NCI-H1105 treated with DMSO at 0.1 percent for 48 hours (cell line): ENCODE measurements at places on chromosomes 2 and 18.

- no peak for DNase-seq
These were observed 169.1 kb downstream of the CDH2 start for GRCh38 chr18:28007841-28008240.

DNA sequence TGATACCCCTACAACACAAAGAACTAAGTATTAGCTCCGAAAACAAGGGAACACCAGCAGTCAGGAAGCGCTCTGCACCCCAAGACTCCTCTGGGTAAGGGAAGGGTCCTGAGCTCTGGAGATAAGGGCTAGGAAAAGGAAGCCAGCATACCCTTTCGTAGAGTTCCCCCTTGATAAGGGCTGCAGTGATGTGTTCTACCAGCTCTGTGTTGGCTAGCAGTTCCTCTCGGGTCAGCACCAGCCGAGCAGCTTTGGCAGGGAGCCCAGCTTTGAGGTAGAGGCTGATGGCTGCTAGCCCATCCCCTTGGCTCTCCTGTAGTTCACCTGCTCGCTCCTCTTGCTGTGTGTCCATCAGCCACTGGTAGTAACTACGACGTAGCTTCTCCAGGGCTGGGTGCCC, 18.9 kb downstream of the KRTCAP3 start:
- DNase-seq = peak; percentile 6

DNA sequence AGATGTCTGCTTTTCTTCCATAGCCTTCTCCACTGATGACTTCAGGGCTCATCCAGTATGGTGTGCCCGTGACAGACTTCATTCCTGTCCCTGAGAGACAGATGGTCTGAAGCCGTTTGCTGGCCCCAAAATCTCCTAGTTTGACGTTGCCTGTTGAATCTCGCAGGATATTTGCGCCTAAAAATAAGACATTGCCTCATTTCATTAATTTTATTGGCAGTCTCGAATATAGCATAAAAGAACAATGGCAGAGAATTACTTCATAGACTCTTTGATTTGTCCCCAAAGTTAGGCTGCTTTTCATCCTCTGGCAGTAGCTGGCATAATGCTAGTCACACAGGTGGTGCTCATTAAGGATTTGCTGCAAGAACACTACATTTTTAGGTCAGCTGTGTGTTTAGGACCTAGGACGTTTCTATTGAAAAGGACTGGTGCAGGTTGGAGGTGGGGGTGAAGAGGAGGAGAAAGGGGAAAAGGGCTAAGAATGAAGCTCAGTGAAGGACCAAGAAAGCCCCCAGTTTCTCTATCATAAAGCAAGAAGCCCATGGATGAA, 14.7 kb upstream of the ERCC3 start:
- DNase-seq = no peak

DNA sequence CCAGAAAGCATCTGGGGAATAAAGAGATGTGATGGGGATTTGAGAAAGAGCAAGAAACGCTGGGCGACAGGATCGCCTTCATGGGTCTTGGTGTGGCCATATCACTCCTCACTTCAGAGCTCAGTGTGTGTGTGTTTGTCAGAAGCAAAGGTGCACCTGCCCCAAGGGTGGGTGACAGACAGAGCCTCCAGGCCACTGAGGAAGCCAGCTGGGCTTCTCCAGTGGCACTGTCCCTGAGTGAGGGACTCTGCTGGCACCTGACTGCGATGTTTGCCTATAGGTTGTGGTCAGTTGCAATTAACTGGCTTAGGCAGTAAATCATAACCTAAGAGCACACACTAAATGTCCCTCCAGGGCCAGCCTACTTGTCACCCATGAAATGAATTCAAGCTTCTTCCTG, 23.5 kb upstream of the GNAL start:
- DNase-seq = no peak

- DNase-seq = no peak
These were observed 18.4 kb upstream of the PIK3C3 start for GRCh38 chr18:41936471-41937134.

GRCh38 chr18:29712785-29713184, 1329.8 kb downstream of the DSC3 start:
- no peak for DNase-seq
